ENCODE measurements at places on chromosomes 6 and 20.
A peak's percentile ranks its signal among the peaks of the same experiment; 100 is the strongest.

- DNase-seq = no peak
Observed at GRCh38 chr6:82283771-82284410, 36.3 kb upstream of the IBTK start.

DNA sequence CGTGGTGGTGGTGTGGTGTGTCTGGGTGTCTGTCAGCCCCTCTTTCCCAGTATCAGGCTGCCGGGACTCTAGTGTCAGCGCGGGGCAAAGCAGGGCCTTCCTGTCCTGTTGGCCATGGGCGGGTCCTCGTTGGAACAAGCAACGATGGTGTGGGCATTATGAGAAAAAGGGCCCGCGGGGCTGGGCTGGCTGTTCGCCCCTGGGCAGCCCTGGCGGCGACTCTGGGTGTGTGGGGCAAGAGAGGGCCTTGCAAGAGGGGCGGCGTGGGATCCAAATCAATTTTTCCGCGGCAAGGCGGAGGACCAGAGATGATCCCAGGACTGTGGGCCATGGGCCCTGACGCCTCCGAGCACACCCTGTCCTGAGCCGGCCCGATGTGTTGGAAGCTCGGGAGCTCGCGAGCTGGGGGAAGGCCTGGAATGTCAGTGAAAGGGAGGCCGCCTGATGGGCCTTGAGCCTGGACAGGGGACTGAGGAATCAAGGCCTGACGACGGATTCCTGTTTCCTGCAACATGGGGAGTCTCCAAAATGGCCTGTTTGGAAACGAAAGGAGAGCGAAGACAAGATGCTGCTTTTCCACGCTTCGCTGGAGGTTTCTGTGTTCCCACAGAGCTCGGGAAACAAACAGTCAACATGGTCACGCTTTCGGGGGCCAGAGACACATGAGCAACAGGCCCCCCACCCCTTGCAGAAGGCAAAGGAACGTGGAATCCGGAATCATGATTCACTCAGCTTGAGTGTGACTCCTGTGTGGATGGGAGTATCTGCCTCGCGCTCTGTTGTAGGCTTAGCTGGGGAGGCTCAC is 364.7 kb upstream of the DEFB115 start:
- DNase-seq = no peak

GRCh38 chr6:24936641-24937317 is 1.0 kb upstream of the RIPOR2 start:
- no peak for DNase-seq

DNA sequence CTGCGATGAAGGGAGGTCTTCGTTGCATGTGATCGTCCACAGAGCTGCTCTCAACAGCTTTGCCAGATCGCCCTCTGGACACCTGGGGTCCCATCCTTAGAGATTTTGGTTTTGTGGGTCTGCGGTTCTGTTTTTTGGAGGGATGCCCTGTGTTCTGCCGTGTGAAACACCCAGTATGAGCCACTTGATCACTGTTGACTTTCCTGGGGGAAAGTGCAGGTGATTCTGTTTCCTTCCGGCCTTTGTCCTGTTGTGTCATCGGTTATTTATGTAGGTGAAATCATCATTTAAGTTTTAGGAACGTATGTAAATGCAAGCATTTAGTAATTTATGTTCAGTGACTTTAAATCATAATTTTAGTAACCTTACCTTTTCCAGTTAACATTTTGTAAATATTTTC is 56.4 kb upstream of the SLC22A1 start:
- no peak for DNase-seq

GRCh38 chr20:9068233-9068801 is 570 bp upstream of the PLCB4 start:
- DNase-seq = no peak

DNA sequence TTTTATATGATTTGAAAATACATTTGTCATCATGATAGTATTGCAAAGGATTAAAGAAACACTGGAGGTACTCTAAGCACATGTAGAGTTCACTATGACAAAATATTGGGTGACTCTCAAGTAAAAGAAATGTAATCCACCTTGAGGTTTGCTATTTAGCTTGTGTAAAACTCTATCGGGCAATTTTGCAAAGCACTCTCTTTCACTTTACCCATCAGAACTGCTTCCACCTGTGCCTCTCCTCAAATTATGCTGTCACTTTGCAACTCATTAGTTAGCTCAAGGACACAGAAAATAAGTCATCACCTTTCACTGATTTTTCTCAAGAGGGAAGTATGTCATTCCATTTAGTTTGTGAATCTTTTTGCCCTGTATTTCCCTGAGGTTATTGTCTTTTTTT is 14.0 kb downstream of the TRDN start:
- DNase-seq = no peak

DNA sequence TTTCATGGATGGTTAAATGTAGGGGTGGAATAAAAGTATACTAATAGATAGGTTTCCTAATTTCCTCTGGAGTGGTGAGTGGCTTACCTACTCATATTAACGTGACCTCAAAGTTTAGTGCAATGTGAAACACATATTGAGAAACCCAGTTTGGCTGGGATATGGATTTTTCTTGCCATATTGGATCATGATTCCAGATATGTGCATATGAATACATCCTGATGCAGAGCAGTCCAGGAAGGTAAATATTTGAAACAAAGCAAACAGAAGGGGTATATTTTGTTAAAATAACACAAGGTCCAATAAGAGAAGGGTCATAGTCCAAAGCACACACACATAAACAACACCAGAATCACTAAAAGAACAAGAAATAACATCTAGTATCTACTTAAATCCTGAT is 608.1 kb downstream of the PKHD1 start:
- no peak for DNase-seq

DNA sequence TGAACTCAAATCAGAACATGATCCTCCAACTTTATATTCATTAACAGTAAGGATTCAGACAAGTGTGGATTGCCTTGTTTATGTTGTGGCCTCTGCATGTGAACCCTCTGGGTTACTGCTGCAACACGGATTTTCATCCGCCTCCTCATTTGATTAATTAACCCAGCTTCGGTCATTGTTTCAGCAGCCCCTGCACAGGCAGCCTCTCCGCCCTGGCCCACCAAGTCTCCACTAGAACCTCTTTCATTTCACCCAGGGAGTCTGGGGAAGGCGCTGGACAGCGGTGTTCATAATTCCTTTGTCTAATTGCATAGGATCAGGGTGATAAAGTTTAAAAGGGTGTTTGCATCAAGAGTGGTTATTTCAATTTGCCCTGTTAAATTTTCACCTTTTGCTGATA is 15.7 kb downstream of the NKX2-2 start:
- no peak for DNase-seq

- peak; percentile 9 for DNase-seq
Observed at GRCh38 chr6:12653486-12653885, 63.1 kb upstream of the PHACTR1 start.

DNA sequence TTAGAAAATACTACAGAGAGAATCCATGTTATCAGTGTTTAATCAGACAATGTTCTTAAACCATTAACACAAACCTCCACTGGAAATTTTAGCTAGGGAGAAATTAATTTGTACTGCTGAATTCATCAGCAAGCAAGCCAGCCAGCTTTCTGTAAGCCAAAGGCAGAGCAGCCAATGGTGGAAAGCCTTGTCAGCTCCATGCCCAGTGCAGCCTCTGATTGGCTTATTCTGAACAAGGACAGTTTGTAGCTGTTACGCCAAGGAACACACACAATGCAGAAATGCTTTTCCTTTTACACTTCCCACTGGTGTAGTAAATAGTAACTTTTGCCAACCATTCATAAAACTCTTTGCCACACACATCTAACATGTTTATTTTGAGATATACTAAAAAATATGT is 265.0 kb downstream of the TENT5A start:
- no peak for DNase-seq

DNA sequence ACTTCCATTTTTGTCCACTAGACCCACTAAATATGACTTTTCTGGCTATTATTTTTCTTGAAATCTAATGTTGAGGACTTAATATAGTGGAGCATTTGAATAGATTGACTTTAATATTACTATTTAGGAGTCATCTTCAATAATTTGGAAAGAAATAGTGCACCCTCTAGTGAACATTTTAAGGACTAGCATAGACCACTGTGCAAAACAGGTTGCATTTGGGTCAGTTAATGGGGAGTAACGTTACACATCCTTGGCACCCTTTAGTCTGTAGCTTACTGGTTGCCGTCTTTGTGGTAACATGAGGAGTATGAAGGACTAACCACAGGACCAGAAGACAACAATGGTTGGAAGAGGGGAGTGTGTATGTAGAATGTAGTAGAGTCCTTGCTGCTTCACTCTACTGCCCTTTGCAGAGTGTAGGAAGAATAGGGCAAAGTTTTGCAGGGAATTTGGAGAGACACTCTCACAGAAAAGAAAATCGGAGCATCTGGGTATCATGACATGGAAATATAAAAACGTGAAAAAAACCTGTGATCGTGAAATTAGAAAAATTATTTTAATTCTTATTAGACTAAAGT is 25.2 kb downstream of the RFPL4B start:
- DNase-seq = no peak

DNA sequence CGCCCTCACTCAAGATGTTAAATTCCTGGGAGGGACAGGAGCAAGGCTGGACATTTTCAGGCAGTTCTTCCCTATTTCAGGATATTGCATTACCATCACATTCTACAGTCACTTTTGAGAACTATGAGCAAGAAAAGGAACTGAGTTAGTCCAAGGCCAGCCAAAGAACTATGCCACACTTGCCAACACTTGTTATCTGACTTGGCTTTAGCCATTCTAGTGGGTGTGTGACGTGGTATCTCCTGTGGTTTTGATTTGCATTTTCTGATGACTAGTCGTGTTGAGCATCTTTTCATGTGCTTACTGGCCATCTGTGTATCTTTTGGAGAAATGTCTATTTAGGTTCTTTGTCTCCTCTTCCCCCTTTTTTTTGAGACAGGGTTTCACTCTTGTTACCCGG is 12.0 kb downstream of the XRN2 start:
- DNase-seq = peak; percentile 91

- DNase-seq = no peak
Observed at GRCh38 chr20:54345821-54346220, 129.6 kb upstream of the DOK5 start.

DNA sequence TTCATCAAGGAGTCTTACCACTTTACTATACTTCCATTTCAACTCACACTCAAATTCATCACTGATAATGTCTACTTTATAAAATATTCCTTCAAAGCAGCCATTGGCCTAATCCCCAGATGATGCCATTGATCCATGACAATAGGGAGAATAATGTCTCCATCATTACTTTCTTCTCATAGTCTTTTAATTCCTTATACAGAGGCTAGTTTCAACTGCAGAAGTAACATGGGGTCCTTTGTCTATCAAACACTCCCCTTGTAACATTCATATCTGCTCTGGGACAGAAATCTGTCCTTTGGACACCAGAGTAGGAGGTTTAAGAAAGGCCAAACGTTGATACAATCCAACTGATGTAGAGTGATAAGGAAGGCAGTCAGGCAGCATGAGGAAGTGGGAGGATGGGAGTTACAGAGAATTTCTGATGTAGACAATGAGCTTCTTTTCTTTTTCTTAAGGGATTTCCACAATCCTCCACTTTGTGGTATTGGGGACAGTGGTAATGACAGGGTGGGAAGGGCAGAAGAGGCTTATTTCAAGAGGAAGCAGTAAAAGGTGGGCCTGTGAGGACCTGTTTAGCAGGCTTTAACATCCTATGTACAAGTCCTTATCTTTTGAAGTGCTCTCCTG is 18.9 kb upstream of the HLA-DOA start:
- DNase-seq = peak; percentile 42

GRCh38 chr6:108966251-108966650 is 118.0 kb downstream of the ARMC2 start:
- peak; percentile 44 for DNase-seq

DNA sequence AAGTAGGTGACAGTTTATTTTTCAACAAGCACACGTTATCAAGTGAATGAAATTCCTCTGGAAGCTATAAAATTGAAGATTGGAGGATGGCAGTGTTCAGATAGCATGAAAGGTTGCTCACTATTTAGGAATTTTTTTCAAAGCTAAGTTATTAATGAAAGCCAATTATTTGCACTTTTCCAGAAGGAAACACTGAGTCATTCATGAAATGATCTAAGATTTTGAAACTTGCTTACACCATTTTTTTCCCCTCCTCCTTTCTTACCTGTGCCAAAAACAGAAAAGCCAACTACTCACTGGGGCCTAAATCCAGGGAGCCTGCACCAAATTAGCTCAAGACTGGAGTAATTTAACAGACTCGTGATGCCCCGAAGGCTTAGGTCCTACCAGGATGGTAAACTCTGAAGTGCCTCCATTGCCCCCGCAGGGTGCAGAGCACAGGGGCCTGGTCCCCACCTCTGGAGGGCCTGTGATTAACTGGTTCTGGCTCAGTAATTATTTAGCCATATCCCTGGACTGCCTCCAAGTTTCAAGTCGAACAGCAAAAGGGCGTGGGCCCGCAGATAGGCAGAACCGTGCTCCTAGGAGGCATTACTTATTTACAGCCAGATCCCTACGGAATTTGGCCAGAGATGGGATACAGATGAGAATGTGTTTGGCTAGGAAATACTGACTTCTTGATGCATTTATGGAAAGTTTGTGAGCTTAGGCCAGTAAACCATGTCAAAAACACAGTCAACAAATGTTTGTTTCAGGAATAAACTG is 28.0 kb upstream of the ZNF217 start:
- peak; percentile 12 for DNase-seq

DNA sequence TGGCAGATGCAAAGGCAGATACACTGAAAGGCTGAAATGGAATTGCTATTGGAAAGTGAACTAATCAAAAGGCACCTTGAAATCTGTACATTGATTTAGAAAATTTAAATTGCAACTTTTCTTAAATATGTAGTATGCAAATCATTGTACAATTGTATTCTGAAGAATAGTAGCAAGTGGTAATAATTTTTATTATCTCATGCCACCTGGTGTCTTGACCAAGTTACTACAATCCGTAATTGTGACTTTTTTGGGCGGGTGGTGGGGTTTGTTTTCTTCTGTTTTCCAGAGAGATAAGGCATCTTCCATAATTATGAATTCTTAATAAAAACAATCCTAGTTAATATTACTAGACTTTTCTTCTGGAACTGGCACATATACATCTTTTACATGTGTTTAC is 12.5 kb upstream of the BCKDHB start:
- peak; percentile 7 for DNase-seq

- no peak for DNase-seq
Observed at GRCh38 chr6:111685058-111685457, 79.4 kb upstream of the TRAF3IP2 start.

GRCh38 chr20:31715766-31716165 is 6.9 kb downstream of the BCL2L1 start:
- DNase-seq = no peak

- DNase-seq = no peak
Observed at GRCh38 chr6:127710668-127711067, 133.7 kb downstream of the C6orf58 start.
